SK-N-DZ (cell line): ENCODE measurements at places on chromosomes 3 and 15.

GRCh38 chr15:96896766-96897165 lies 566.3 kb downstream of the NR2F2 start:
- DNase-seq = no peak

DNA sequence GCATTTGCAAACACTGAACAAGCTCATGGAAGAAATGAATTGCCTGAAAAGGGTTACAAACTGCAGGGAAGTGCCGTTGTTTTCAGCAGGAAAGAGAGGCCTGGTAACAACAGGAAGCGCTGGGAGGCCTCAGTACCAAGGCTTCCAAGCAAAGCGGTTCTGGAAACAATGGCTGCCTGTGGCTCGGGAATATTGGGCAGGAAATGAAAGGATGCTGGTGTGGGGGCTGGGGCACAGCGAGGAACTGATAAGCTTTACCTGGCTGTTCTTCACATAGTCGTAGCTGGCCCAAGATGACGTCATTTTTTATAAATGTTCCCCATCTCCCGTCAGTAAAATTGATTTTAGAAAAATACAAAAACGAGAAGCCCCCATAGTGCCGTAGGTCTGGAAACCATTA lies 55.9 kb downstream of the ARHGAP31 start:
- no peak for DNase-seq

GRCh38 chr3:71581457-71582035 lies 2.0 kb downstream of the FOXP1 start:
- peak; percentile 18 for DNase-seq

- DNase-seq = no peak
Observed at GRCh38 chr15:52695154-52695553, 16.0 kb upstream of the ATOSA start.

DNA sequence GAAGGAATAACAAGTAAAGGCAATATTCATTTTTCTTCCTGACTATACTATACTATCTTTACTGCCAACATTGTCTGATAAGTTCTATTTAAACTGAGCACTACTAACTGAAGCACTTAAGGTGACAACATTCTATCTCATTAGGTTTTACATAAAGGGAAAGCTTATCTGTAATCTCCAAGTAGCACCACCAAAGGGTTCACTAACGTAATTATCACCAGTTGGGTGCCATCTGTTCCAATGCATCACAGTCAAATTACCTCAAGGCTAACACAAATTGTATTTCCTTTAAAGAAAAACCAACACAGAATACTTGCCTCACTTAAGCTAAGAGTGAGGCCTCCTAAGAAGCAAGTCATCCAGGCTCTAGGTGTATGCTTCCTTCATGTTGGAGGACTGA lies 453.8 kb downstream of the RAP2B start:
- DNase-seq = peak; percentile 17

- no peak for DNase-seq
Observed at GRCh38 chr3:132911741-132912415, 126.3 kb upstream of the TMEM108 start.

DNA sequence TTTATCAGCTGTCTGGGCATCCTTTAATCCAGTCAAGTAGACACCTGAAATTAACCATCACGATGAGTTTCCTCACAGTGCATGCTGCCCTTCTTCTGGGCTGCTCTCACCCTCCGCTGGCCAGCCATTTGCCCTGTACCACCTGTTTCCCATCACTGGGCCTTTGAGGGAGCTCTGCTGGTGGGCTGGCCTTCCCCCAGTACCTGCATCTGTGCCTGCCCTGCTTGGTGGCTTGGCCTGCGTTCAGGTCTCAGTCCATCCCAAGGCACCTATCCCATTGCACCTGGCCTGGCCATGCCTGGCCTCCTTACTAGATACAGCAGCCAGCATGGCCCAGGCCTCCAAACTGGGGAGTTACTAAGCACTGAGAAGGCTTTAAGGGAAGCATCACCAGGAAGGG lies 413.2 kb downstream of the NTRK3 start:
- DNase-seq = no peak

DNA sequence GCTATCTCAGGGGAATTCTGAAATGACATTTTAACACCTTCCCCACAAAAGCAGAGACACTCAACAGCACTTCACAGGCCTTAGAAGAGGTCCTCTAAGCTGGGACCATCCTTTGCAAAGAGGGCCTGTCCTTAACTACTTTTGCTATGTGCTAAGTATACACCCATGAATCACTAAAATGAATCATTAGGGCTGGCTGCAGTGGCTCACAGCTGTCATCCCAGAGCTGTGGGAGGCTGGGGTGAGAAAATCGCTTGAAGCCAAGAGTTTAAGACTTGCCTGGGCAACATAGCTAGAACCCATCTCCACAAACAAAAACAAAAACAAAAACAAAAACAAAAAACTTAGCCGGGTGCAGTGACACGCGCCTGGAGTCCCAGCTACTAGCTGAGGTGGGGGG lies 53.9 kb upstream of the MELTF start:
- no peak for DNase-seq

DNA sequence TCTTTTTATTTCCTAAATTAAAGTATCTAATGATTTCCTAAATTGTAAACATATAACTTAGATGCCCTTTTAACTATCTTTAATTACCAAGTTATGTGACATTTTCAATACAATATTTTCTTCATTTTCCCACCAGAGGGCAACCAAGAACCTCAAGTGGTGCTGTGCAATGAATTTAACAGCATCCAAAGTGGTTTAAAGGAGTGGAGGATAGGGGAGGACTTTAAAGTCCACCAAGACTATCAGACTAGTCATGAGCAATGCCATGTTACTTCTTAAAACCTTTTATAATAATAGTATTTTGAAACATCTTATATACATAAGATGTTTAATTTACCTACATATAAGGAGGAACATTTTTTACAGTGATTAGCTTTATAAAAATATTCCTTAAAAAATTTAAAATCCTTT lies 74.4 kb downstream of the DLG1 start:
- DNase-seq = peak; percentile 71
